ENCODE measurements at places on chromosomes 16 and 17. TPM values are rescaled to one million over a fixed set of nuclear protein-coding genes. Genes with fewer than 3 reads are reported as not detected.

GRCh38 chr16:69894676-69895075 is 56.5 kb upstream of the CLEC18A start:
- DNase-seq: no peak
- no peak overlapping the region for H3K27ac ChIP-seq
- no peak overlapping the region for H3K4me3 ChIP-seq
- H3K36me3 ChIP-seq: peaks cover 70% of the 10 kb centered on the region
- H3K27me3 ChIP-seq: no peaks in the 10 kb centered on the region

DNA sequence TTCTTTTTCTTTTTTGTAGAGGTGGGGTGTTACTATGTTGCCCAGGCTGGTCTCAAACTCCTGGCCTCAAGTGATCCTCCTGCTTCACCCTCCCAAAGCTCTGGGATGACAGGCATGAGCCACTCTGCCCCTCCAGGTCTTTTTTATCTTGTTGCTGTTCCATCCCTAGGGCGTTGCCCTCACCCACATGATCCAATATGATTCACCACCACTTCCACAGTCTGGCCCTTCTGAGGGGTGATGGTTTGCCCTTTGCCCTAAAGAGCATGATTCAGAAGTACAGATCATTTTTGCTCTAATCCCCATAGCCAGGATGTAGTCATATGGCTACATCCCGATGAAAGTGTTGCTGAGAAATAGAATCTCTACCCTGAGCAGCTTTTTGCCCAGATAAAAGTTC is 18.8 kb downstream of the STX4 start:
- H3K27ac ChIP-seq: peak overlapping the region; percentile 66
- no peak for DNase-seq
- H3K27me3 ChIP-seq: peaks cover 2% of the 10 kb centered on the region
- H3K4me3 ChIP-seq: no peak overlapping the region
- no peaks in the 10 kb centered on the region for H3K4me1 ChIP-seq

DNA sequence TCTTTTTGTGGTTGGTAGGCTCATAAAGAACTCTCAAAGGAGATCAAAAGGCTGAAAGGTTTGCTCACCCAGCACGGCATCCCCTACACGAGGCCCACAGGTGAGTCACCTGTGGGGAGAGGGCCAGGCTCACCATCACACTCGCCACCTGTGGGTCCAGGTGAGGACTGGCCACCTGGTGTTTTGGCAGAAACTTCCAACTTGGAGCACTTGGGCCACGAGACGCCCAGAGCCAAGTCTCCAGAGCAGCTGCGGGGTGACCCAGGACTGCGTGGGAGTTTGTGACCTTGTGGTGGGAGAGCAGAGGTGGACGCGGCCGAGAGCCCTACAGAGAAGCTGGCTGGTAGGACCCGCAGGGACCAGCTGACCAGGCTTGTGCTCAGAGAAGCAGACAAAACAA is 11.1 kb downstream of the GNPTG start:
- H3K36me3 ChIP-seq: no peaks in the 10 kb centered on the region
- no peak overlapping the region for H3K27ac ChIP-seq
- H3K4me3 ChIP-seq: no peak overlapping the region
- no peak for DNase-seq

GRCh38 chr17:2965621-2966595 is 97.5 kb downstream of the OR1D5 start:
- H3K27me3 ChIP-seq: no peaks in the 10 kb centered on the region
- no peaks in the 10 kb centered on the region for H3K36me3 ChIP-seq
- no peak overlapping the region for H3K4me3 ChIP-seq
- H3K27ac ChIP-seq: no peak overlapping the region

GRCh38 chr17:13484020-13484419 is 117.7 kb downstream of the HS3ST3A1 start:
- peaks cover 18% of the 10 kb centered on the region for H3K36me3 ChIP-seq
- H3K4me1 ChIP-seq: no peaks in the 10 kb centered on the region
- H3K27me3 ChIP-seq: peaks cover under 1% of the 10 kb centered on the region

- no peaks in the 10 kb centered on the region for H3K27me3 ChIP-seq
- H3K36me3 ChIP-seq: no peaks in the 10 kb centered on the region
- no peak overlapping the region for H3K27ac ChIP-seq
- no peaks in the 10 kb centered on the region for H3K4me1 ChIP-seq
These were observed 2.4 kb upstream of the COX6A2 start for GRCh38 chr16:31430380-31431052.

GRCh38 chr16:11260596-11260966 is 4.6 kb upstream of the SOCS1 start:
- H3K4me3 ChIP-seq: no peak overlapping the region
- DNase-seq: no peak
- no peaks in the 10 kb centered on the region for H3K36me3 ChIP-seq
- no peak overlapping the region for H3K27ac ChIP-seq

DNA sequence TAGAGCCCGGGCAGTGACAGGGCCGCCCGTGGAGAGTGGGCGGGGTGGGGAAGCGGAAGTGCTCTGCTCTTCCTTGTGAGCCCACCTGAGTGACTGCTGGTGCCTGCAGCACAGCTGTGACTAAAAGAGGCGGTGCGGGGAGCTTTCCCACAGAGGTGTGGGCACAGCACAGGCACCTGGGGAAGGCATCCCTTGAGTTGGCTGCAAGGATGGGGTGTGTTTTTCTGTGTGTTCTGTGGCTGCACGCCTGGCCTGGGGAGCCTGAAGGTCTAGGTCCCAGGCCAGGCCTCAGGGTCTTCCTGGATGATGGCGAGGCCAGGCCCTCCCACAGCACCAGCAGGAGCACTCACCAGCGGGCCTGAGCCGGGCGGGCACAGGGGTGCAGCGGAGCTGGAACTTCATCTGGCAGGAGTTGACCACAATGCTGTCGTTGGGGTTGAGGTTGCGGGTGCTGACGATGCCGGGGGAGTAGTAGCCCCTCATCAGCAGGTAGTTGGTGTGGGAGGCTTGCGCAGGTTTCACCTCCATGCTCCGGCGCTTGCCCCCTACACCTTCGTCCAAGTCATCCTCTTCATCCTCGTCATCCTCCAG is 67.1 kb downstream of the IL21R start:
- no peaks in the 10 kb centered on the region for H3K27me3 ChIP-seq
- no peak for DNase-seq
- H3K4me1 ChIP-seq: peaks cover 9% of the 10 kb centered on the region
- H3K27ac ChIP-seq: no peak overlapping the region
- H3K4me3 ChIP-seq: no peak overlapping the region
- peaks cover 84% of the 10 kb centered on the region for H3K36me3 ChIP-seq

DNA sequence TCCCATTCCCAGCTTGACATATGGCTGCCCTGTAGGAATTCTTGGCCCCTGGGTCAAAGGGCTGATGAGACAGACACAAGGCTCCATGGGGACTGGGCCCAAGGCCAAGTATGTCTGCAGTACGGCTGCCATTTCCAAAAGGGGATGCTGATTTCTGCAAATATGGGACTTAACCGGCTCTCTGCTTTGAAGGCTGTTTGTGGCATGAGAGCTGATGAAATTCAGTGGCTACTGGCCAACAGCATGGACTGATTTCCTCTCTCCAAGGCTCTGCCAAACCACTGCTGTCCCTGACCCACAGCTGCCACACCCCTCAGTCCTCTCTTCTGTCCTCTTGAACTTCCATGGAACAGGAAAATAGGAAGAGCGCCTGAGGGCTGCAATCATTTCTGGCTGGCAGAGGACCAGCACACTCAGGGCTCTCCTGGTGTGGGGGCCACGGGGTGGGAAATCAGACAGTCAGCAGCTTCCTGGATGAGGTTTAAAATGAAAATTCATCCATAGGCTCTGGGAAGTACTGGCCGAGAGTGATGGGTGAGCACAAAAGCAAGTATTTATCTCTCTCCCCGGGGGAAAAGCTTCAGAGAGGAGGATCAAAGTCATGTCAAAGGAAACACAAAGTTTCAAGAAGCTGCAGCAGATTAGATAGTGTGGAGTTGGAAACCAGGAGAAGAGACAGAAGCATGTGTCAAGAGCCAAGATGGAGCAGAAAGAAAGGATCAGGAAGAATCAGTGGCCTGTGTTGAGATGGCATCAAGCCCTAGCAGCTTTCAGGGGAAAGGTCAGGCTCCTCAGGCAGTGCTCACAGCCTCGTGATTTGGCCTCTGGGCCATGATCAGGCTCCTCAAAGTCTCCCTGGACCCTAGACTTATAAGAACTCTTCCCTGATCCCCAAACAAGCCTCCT is 64.1 kb upstream of the SREBF1 start:
- no peak for DNase-seq
- no peak overlapping the region for H3K4me3 ChIP-seq
- no peak overlapping the region for H3K27ac ChIP-seq
- H3K27me3 ChIP-seq: no peaks in the 10 kb centered on the region

- no peak overlapping the region for H3K27ac ChIP-seq
- no peaks in the 10 kb centered on the region for H3K27me3 ChIP-seq
- H3K4me1 ChIP-seq: peaks cover 3% of the 10 kb centered on the region
- DNase-seq: no peak
These were observed 25.9 kb downstream of the RNF43 start for GRCh38 chr17:58391302-58391984.

DNA sequence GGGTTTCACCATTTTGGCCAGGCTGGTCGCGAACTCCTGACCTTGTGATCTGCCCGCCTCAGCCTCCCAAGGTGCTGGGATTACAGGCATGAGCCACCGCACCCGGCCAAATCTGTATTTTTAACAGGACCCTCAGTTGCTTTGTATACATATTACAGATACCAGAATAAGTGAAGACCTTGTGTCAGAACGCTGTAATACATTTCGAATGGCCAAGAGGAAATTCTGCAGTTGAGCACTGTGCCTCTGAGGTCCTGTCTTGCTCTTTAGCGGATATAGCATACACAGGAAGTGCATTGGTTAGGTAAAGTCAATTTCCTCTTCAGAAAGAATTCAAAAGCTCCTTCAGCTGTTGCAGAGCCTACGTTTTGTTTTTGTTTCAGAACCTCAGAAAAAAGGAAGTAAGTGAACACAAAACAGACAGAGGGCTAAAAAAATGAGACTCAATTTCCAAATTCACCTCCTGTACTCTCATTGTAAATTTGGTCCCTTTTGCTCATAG is 15.7 kb downstream of the CRLF3 start:
- H3K27ac ChIP-seq: peak overlapping the region; percentile 96
- H3K4me3 ChIP-seq: peak overlapping the region; percentile 91
- H3K36me3 ChIP-seq: peaks cover 7% of the 10 kb centered on the region
- no peaks in the 10 kb centered on the region for H3K27me3 ChIP-seq
- peak; percentile 36 for DNase-seq

Gene SLC38A8
- not detected for total RNA-seq

Gene THUMPD1
- 82.5 TPM for total RNA-seq

Gene CD300LB
- total RNA-seq: not detected
